Muscle of arm (tissue), 14 donors: ENCODE measurements at places on chromosomes 16 and 17.

DNA sequence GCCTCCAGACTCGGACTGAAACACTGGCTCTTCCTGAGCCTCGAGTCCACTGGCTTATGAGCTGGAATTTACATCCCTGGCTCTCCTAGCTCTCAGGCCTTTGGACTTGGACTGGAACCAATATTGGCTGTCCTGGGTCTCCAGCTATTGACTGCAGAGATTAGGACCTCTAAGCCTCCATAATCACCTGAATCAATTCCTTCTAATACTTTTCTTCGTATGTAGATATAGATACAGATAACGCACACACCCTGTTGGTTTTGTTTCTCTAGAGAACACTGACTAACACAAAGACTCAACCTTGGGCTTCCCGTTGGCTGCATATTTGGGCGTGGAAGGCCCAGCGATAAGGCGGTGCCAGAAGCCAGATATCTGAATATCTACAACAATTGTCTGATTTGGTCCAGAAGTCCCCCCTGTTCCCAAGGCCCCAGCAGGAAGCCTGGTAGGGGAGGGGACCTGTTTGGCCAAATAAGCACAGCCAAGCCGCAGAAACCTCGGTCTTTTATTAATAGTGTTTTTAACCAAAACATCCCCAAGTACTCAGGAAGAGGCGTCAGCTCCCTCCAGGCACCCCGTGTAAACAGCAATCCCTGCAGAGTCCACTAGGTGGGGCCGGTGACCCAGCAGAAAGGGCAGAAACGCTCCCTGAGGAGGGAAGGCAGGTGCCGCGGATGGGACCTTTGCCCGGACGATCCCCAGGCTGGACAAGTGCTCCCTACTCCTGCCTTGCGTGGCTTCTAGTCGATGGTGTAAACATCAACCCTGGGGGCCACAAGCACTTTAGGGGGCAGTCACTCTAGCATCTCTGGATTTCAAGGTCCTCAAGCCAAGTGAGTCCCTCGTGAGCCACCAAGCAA lies 57.0 kb downstream of the ABR start:
- DNase-seq, result peak; percentile 78

- no peak for DNase-seq
These were observed 39.0 kb downstream of the NEUROD2 start for GRCh38 chr17:39568702-39569101.

DNA sequence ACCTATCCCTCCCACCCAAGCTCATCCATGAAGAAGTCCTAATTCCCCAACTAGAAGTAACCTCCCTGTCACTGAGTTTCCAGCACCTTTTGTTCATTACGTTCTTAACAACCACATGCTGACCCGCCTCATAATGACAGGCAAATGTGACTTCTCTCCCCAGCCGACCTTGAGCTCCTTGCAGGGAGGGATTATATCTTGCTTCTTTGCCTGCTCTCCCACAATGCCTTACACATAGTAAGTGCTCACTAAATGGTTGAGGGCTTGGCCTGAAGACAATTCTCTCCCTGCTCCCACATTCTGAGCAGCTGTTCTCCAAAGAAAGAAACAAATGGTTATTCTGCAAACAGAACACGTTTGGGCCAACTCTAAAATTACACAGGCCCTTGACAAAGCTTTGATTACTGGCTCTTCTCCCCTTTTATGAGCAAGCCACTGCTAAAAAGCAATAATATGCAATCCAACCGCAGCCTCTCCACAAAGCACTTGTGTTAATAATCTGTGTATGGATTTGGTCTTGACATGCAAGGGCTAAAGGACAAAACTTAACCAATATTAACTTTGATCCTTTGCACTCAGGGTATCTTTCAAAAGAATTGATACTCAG lies 23.2 kb downstream of the SLC39A11 start:
- no peak for DNase-seq

DNA sequence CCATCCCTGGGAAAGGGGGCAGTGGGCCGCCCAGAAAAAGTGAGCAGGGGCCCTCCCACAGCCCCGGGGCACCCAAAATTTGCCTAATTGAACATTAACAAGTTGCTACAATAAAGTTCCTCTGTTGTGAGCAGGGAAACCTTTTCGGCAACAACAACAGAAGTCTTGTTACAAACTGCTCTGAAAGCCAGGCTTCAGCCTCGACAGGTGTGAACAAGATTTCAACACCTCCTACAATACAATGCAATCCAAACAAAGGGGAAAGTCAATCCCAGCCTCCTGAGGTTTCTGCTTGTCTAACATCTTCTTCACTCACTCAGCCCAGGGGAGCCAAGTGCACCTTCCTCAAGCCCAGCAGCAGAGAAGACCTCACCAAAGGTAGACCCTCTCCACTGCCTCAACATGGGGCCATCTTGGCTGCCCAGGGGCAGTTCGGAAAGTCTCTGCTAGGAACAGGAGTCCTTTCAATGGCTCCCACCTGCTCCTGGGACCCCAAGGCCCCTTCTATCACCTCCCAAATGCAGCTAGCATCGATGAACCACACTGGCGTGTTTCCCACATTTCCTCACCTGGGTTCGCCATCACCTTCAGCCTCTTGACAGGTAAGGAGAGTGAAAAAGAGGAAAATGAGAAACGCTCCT lies 19.1 kb downstream of the ZFHX3 start:
- no peak for DNase-seq

GRCh38 chr17:29102741-29103181 lies 59.8 kb downstream of the PIPOX start:
- DNase-seq, result no peak

DNA sequence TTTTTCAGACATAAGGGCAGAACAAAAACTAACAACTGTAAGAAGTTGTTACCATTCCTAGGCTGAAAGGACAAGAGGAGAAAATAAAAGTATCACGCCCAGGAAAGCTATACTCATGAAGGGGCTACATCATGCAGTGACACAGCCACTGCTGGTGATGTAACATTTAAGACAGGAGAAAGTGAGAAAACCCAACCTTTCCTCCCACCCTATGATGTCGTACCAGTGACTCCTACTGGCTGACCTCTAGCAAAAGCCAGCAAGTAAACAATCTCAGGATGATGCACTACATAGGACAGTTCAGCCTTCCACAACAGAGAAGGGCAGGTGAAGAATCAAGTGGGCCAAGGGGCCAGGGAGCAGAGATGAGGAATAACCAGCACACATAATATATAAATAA lies 14.0 kb upstream of the OR1E2 start:
- no peak for DNase-seq

DNA sequence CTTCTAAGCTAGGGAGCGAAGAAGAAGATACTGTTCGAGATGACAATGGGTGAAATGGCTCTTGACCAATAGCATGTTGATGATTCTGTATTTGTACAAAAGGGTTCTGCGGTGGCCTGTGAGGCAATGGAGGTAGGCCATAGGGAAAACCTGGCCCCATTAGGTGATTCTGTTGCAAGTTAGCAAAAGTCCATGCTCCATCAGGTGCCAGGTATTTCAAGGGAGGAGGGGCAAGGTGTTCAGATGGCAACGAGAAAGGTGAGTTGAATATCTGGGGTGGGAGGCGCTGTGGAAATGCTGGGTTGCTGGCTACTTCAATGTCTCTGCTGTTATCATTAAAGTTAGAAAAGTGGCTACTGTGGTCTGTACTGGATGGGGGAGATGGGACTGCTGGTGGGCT lies 62.8 kb downstream of the CACNG1 start:
- DNase-seq, result no peak

- no peak for DNase-seq
These were observed 143.1 kb downstream of the GSG1L start for GRCh38 chr16:27920391-27920891.

GRCh38 chr17:58376472-58377000 lies 24.5 kb upstream of the SUPT4H1 start:
- DNase-seq, result no peak

GRCh38 chr17:32007463-32008298 lies 498 bp downstream of the LRRC37B start:
- DNase-seq, result peak; percentile 51

DNA sequence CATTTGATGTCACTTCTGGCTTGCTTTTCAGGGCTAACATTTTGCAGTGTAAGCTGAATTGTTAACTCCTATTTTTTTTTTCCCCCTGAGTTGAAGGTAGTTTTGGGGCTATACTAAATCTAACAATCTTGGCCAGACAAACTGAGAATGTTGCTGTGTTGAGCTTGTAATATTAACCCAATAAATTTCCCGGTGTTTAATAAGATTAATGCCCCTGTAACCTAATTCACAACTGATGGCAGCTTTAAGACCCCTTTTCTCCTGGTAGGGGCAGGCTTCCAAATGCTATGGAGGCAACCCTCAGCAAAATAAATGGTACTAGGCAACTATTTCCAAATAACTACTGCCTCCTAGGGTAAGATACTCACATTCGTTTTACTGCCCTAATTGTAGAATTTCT lies 549.6 kb upstream of the KIF2B start:
- DNase-seq, result no peak

DNA sequence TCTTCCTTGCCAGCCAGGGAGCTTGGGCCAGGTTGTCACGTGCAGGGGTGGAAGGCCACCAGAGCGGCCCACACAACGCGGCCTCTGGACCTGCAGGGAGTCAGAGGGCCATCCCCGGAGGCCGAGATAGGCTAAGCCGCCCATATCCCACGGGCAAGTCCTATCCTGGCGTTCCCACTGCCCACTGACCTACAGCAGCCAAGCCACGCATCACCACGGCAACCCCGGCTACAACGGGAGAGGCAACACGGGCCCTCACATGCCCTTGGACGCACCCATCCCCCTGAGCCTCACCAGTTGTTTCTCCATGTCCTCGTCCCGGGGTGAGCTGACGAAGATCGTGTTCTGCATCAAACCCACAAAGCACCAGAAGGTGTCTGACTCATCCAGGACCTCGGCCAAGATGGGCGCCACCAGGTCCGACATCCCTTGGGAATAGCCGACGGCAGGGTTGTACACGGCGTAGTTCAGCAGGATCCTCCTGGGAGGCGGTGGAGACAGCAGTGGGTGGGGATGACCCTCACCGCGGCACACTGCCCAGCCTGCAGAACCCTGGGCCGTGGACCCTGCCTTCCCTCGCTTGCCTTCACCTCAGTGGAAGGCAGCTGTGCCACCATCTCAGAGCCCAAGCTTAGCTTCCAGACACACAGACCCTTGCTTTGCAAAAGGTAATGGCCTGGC lies 88.2 kb downstream of the TBC1D16 start:
- no peak for DNase-seq

- peak; percentile 68 for DNase-seq
These were observed 622 bp downstream of the CUEDC1 start for GRCh38 chr17:57954397-57955182.

DNA sequence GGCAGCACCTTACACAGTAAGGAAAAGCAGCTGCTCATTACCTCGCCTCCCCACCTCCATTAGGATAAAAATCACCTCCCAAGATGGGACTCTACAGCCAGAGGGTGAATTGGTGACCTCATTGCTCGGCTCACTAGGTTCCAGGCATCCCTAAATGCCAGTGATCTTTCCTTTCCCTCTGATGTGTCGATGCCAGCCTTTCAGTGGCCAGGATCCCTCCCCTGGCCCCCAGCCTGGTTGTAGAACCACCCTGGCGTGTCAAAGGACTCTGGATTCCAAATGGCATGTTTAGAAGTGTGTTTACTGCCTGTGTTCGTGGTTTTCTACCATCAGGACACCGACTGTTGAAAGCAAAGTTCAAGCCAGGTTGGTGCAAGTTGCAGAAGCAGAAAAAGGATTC lies 72.1 kb upstream of the LYRM9 start:
- no peak for DNase-seq

GRCh38 chr17:50107790-50108414 lies 12.8 kb downstream of the PDK2 start:
- no peak for DNase-seq

GRCh38 chr16:57042157-57043111 lies 49.9 kb upstream of the CPNE2 start:
- no peak for DNase-seq

- DNase-seq, result no peak
These were observed 235.8 kb downstream of the HAPSTR1 start for GRCh38 chr16:9327253-9327652.

DNA sequence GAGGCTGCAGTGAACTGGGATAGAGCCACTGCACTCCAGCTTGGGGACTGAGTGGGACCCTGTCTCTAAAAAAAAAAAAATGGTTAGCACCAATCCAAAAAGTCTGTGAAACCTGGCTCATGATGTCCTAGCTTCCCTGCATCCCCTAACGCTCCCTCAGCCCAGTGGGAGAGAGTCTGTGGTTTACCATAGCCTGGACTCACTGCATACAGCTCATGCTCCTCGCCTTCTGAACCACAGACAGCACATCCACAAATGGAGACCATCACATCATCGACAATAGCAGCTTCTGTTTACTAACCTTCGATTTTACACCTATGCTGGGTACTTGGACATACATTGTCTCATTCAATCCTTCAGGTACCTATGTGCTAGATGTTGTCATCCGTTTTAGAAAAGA lies 43.6 kb downstream of the NLRC5 start:
- no peak for DNase-seq

- DNase-seq, result peak; percentile 74
These were observed 16.3 kb downstream of the ALOX15 start for GRCh38 chr17:4625181-4625617.

GRCh38 chr17:44536090-44536953 lies 21.0 kb upstream of the FZD2 start:
- no peak for DNase-seq

DNA sequence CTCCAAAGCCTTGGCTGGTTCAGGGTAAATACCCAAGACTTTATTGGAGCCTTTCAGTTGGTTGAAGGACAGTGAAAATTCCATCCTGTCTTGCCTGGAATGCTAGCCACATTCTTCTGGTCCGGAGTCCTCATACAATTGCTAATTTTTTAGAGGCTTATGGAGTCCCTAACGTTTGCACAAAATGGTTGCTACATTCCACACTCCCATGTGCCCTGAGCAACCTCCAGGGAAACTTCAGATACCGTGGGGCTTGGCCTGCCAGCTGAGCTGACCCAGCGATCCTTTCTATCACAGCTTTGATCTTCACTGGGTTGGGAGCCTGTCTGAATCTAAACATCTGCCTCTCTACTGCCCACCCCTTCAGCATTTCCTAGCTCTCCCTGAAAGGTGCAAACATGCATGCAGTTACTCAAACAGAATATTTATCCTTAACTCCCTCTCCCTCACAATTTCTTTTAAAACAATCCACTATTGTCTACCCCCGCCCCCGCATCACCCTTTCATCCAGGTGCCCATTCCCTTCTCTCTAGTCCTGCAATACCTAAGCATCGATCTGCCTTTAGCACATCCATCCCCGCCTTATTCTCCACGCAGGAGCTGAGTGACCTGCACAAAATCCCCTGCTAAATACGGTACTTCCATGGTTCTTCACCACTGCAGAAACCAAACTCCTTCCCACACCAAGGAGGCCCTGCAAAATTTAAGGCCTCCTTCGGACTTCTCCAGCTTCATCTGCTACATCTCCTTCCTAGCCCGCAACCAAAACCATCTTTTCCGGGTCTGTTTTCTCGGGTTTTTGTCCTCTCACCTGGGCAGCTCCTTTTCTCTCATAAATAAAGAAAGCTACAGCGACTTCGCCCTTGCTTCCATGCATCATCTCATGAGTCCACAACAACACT lies 810 bp upstream of the GAN start:
- DNase-seq, result no peak

GRCh38 chr16:56288019-56288418 lies 96.7 kb downstream of the GNAO1 start:
- no peak for DNase-seq

- DNase-seq, result no peak
These were observed 71.9 kb downstream of the ABR start for GRCh38 chr17:1107777-1108477.

GRCh38 chr17:37294888-37295287 lies 80.9 kb upstream of the C17orf78 start:
- DNase-seq, result no peak
